ENCODE measurements at places on chromosomes 1 and 21.

DNA sequence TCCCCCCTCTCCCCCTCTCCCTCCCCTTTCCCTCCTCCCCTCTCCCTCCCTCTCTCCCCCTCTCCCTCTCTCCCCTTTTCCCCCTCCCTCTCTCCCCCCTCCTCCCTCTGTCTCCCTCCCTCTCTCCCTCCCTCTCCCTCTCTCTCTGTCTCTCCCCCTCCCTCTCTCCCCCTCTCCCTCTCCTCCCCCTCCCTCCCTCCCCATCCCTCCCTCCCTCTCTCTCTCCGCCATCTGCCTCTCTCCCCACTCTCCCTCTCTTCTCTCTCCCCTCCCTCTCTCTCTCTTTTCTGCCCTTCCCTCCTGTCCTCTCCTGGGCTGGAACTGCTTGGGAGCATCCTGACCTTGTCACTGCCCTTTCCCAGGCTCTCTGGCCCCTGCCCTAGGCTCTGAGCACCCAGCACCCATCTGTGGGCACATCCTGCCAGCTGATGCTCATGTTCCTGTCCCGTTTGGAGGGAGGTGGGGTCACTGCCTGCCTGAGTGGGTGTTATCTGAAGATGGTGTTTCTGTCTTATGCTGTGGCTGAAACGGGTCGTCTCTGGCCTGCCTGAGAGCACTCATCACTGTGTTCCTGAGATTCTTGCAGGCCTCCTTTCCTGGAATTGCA lies 10.8 kb downstream of the FTCD start:
- no peak for DNase-seq

DNA sequence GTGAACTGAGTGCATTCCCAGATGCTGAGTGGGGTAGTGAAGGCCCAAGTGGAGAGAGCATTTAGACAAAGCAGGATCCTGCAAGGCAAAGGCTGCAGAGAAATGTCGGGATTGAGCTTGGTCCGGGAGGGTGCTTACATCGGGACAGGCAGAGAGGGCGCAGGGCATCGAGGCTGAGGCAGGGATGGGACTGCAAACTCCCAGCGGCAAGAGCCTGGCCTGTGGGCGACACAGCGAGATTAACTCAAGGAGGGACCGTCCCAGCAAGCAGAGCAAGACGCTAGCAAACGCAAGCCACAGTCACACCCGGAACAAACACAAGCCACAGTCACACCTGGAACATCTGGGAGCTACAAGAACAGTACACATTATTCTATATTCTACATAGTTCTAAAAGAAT lies 537.5 kb downstream of the KIF26B start:
- no peak for DNase-seq

DNA sequence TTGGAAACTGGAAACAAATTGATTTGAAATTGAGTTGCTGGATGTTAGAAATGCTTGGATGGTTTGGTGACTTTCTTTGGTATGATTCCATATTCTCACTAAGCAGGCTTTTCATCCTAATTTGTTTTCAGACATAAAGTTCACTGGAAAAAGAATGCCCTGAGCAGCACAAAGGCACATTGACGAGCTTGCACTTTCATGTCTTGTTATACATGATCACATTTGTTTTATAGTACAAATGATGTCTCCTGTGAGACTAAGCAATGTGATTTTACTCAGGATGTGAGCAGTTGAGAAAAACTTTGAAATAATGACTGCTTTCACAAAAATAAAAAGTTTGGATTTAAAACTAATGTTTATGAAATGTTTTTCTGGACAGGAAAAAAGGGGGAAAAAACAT lies 63.6 kb downstream of the KCNT2 start:
- DNase-seq: no peak

DNA sequence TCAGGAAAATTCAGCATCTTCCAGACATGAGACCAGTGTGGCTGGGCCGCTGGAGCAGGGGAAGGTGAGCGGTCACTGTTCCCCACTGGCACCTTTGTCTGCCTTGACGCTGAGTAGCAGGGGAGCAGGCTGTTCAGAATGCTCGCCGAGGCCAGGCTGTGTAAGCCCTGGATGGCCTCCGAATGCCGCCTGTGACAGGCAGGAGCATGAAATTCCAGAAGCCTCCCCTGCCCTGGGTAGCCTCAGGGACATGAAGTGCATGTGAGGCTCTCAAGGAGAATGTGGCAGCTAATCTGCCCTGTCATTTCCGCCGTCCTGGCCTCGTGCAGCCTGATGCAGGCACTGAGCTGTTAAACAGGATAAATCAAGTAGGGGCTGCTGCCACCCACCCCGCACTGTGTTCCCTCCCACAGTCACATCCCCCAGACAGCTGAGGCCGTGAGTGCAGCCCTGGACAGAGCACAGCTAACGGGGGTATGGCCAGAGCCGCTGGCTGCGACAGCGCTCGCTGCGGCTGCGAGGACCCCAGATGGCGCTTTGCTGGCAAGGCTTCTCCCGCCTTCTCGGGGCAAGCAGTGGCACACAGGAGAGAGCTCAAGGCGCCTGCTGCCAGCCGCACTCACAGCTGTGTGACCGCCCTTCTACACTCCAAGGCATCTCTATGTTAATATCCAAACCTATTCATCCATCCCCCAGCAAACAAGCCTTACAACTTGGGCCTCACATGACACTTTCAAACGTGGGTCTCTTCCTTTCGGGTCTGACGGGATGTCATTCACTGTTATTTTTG lies 105.0 kb upstream of the COL6A1 start:
- DNase-seq: no peak

DNA sequence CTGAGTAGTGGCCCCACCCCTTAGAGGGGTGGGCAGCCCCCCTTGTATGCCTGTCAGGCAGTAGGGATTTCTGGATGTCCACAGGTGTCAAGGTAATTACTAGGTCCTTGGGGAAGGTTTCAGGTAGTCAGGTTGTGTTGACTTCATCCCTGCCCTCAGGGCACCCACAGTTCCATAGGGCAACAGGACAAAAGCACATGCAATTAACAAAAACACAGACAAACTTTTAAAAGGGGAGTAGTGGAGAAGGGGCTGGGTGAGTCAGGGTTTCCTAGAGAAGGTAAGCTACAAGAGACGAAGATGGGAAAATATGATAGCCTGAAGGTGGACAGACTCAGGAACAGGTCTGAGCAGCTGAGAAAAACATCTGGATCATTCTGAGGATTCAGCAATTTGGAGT lies 14.1 kb downstream of the KRTCAP2 start:
- DNase-seq: no peak

DNA sequence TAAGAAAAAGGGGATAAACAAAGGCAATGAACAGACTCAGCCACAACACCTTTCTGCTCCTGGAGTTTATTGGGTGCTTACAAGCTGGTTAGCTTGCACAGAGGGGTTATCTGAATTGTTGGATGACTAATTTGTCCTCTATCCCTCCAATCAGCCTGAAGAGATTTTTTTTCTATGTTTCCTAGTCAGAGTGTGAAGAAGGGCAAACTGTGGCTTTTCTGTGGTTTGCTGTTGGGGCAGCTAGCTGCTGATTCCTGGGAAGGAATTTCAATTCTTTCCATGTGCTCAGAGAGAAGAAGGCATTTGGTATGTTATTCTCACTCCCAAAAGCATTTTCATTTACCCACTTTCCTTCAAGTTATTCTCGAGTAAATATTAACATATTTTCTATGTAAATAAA lies 48.6 kb downstream of the PCP4 start:
- DNase-seq: no peak
